Activated T-cell treated with anti-CD3 and anti-CD28 coated beads for 1 hour (primary cell): ENCODE measurements at places on chromosomes 3 and 15.

DNA sequence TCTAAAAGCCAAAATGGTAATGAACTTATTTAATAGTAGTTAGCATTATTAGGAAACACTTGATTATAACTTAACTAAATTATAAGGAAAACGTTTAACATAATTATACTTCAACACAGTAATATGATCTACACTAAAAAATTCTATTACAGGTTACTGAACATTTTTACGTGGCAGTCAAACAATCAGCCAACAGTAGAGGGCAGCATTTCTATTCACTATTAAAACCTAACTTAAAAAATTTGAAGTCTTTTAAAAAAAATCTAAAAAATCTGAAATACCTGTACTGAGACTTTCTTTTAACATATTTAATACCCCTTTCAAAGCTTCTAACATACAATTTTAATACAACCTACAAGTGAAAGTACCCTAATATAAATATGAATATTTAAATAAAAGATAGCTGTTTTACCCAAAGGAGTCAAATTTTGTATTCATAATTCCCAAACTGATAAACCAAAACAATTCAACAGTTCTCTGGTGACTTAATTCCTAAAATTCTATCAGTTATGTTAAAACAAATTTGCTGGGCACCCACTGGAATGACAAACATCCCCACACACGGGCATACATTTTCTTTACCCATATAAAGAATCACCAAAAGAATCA lies 41.5 kb downstream of the DLG1 start:
- peak; percentile 8 for DNase-seq

DNA sequence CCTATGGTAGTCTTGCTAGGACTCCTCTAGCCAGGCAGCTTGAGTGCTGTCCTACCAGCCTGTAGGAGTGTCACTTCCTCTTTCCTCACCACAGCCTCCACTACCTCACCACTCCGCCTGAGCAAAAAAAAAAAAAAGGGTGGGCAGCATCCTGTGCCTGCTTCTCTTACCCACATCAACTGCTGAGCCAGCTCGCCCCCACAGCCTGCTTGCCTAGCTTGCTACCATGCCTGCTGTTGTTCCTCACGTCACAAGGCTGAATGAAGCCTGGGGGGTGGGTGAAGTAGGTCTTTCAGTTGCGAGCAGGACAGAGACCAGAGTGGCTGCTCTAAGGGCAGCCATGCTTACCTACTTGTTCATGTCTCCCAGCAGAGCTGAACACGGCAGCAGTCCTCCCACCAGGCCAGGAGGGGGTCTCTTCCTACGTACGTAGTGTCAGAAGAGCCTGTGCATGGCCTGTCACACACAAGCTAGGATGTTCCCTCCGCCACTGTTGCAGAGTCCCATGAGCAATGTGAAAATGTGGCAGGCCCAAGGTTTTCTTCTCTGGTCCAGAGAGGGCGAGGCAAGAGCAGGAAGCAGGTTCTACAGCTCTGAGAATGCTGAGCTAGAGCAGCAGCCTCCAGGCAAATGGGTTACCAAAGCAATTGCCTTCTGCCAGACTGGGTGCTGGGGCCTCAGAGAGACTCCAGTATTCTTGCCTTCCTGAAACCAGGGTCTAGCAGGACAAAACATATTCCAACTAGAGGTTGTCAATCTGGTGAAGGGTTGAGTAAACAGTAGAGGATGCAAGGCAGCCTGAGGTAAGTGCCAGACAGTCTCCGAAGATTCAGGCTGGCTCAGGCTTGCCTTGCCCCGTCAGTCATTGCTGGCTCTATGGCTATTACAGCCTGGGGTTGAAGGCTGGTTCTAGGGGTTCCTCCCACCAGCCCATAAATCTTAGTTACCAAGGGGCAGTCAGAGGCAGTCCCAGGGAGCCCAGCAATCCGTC lies 8.1 kb downstream of the PPM1M start:
- DNase-seq, result peak; percentile 62

DNA sequence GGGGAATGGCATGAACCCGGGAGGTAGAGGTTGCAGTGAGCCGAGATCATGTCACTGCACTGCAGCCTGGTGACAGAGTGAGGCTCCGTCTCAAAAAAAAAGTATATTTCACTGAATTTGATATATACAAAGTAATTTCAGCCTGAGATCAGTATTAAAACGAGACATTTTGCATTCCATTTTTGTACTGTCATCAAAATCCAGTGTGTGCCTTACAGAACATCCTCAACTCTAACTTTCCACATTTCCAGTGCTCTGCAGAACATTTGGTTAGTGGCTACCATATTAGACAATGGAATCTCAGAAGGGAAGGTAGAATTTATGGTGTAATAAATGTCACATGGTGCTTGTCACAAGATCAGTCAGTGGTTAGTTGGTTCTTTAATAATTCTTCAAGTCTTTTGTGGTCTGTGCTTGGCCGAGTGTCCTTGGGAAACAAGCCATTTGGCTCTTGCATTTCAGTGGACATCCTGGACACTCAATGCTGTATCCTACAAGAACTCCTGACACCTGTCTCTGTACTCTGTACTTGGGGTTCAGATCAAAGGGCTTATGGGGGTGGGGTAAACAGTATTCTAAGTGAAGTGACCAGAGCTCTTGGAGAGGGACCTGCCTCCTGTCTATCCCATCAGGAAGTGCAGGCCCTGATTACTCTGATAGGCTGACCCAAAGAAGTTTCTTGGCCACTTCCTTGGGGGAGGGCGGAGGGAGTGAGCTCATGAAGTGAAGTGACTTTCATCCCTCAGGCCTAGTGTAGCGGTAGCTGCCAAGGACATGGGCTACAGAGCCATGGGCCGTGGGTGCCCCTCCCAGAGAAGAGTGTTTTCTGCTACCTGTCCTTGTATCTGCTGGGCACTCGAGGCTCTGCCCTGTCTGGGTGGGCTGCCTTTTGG lies 3.7 kb downstream of the ACVR2B start:
- no peak for DNase-seq

DNA sequence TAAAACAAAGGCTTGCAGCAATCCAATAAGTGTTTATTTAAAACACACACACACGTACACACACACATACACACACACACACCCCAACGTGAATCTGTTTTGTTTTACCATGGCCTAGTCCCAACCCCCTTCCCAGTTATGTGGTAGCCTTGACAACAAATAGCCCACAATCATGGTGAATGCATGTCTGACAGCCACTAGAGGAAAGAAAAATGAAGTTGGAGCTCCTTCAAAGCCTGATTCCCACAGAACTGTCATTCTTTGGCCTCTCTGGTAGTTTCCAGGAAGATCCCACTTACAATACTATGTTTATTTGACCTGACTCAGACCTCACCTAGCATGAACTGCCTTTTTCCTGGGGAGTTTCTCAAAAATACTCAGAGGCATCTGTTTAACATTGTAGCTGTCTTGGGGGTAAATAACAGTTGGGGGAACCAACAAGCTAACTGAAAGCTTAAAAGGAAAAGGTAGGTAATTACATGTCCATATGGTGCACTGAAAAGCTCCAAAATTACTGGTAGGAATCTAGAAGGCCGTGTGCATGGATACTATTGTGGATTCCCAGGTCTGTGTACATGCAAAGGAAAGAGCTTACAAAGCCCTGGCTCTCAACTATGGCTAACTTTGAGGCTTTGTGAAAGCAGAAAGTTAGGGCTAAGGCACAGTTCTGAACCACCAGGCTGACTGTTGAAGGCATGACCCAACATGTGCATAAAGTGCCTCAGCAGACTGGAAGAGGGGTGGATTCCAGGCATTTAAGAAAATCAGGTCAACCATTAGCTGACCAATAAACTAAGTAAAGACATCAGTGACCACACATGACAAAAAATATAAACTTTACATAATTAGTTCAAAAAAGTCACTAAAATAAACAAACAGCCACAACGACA lies 65.3 kb downstream of the FAIM start:
- DNase-seq, result no peak

- DNase-seq, result no peak
Observed at GRCh38 chr3:78337801-78338211, 1297.9 kb downstream of the ROBO2 start.

DNA sequence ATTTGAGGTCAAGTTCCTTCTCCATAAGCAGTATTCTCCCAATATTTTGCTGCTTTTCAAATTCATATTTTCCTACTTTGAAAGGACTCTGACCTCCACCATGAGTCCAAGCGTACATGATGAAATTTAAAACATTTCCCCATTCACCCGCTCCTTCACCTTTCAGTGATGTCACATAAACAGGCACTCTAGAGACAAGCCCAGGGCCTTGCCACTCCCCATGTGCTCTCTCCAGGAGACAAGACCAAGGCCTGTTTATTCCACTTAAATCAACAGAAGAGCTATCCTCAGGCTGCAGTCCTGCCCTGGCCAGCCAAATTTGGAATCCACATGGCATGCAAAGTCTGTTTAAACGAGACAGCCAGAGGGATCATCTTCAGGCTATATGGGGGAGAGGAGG lies 161.5 kb downstream of the ARRDC4 start:
- DNase-seq, result no peak

DNA sequence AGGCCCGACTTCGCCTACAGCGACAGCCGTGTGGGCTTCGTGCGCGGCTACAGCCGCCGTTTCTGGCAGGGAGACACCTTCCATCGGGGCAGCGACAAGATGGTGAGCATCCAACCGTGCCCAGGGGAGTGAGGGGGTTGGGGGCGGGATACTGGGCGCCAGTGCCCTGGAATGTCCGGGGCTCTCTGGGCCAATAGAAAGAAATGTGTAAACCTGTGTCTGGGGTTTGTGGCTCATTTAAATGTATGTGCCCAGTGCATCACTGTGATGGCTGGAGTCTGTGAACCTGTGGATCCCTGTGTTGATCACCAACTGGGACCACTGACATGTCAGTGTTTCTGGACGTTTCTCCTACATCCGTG lies 423 bp downstream of the CHAC1 start:
- no peak for DNase-seq

GRCh38 chr3:130340766-130341165 lies 4.7 kb upstream of the COL6A5 start:
- no peak for DNase-seq

GRCh38 chr3:109187390-109187789 lies 50.9 kb downstream of the C3orf85 start:
- DNase-seq, result no peak

DNA sequence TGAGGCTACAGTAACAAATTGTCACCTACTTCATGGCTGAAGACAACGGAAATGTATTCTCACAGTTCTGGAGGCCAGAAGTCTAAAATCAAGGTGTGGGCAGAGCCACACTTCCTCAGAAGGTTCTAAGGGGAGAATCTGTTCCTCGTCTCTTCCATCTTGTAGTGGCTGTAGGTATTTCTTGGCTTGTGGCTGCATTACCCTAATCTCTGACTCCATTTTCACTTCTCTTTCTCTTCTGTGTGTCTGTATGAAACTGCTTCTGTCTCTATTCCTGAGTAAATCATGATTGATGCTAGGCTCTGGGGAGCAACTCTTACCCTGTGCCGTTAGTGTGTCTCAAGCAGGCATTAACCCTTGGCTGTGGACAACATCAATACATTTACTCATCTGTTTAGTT lies 164.7 kb downstream of the SQOR start:
- no peak for DNase-seq

- no peak for DNase-seq
Observed at GRCh38 chr3:194160158-194160557, 24.2 kb downstream of the HES1 start.

- no peak for DNase-seq
Observed at GRCh38 chr3:157142315-157142714, 17.6 kb downstream of the CCNL1 start.

GRCh38 chr3:23796518-23796917 lies 9.2 kb upstream of the UBE2E1 start:
- no peak for DNase-seq

- no peak for DNase-seq
Observed at GRCh38 chr15:28890711-28891495, 5.1 kb downstream of the APBA2 start.

- DNase-seq, result no peak
Observed at GRCh38 chr3:861721-862120, 231.1 kb upstream of the CNTN6 start.

DNA sequence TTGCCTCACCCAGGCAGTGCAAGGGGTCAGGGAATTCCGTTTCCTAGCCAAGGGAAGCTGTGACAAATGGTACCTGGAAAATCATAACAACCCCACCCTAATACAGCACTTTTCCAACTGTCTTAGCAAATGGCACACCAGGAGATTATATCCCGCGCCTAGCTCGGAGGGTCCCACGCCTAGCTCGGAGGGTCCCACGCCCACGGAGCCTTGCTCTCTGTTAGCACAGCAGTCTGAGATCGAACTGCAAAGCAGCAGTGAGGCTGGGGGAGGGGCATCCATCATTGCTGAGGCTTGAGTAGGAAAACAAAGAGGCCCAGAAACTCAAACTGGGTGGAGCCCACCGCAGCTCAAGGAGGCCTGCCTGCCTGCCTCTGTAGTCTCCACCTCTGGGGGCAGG lies 208.1 kb downstream of the FHIT start:
- DNase-seq, result no peak

DNA sequence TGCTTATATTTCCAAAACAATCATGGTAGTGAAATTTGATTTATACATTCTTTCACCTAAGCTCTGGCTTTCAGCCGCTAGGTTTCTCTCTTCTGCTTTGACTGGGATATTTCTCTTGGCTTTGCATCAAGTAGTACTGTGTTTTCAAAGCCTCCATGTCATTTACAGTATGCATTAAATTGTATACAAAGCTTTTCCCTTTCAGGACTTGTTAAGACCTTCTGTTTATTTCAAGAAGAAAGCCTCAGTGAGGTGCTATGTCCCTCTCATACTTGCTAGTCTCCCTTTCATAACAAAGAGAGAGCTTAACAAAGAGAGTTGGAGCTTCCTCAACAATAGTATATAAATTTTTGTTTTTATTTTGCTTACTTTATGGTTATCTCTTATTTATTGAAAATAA lies 84.2 kb upstream of the SLC25A26 start:
- no peak for DNase-seq
